ENCODE measurements at places on chromosomes 2 and 18.
A peak's percentile ranks its signal among the peaks of the same experiment; 100 is the strongest.

DNA sequence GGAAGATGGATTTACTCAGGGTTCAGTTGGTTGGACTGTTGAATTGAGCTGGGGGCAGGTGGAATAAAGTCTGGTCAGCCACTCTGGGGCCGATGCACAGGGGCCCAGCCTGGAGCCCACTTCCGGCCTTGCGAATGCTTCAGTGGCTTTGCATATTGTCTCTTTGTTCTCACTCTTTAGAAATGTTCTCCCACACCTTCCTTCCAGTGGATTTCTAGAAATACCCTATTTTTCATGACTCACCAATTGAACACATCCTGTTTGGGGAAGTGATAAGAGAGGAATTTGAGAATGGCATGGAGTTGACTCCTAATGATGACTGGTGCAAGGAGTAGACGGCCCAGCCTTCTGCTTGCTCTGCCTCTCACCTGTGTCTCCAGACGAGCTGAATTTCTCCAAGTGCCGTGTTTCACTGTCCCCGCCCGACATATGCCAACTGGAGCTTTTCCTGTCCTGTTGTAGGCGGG is 28.1 kb downstream of the ASAP2 start:
- DNase-seq: no peak

DNA sequence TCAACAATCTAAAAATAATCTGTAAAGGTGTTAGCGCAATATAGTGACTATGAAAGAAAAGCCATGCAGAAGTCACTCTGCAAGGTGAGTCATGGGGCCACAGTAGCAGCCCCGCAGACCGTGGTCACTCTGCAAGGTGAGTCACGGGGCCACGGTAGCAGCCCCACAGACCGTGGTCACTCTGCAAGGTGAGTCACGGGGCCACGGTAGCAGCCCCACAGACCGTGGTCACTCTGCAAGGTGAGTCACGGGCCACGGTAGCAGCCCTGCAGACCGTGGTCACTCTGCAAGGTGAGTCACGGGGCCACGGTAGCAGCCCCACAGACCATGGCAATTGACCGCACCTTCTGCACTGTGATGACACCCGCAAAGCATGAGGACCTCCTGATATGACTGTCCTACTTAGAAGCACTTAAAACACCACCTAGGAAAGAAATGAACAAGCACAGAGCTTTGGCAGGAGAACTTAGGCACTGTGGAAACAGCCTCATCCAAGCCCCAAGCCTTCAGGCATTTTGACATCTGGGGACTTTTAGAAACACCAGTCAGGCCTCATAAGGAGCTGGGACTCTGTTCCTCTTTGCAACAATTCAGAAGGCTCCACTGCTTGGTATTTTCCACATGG is 70.1 kb downstream of the LDLRAD4 start:
- no peak for DNase-seq

DNA sequence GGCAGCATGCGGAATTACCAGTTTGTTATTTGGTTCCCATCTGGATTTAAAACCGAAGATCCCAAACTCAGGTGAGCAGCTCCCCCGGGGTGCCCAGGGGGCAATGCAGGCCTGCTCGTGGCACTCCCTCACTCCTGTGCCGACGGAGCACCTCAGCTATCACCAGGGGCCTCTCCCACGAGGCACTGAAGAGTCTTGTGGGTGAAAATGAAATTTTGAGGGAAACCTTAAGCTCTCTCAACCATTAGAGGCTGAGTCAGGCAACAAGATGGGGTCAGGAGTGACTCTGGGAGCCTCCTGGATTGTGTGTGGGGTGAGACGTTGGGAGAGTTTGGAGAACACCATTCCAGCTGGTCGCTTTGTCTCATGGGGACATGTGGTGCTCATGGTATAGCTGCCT is 189.0 kb downstream of the PRKCE start:
- DNase-seq: no peak

GRCh38 chr2:25255745-25256487 is 85.8 kb downstream of the DNMT3A start:
- no peak for DNase-seq

DNA sequence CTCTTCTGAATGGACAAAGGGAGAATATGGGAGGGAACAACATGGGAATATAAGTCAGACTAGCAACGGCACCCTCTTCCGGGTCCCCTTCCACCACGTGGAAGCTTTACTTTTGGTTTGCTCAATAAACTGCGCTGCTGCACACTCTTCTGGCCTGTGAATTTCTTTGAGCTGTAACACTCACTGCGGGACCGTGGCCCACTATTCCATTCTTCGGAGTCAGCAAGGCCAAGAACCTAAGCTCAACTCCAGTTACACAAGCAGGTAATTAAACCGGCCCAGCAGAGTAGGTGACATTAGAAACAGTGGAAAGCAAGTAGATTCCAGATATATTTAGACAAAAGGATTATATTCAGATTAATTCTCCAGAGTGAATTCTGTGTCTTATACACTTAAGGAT is 697.4 kb upstream of the NXPH2 start:
- DNase-seq: no peak

- no peak for DNase-seq
These were observed 18.1 kb downstream of the CALCRL start for GRCh38 chr2:187429989-187430388.

GRCh38 chr18:58241026-58241679 is 197.1 kb downstream of the NEDD4L start:
- no peak for DNase-seq

DNA sequence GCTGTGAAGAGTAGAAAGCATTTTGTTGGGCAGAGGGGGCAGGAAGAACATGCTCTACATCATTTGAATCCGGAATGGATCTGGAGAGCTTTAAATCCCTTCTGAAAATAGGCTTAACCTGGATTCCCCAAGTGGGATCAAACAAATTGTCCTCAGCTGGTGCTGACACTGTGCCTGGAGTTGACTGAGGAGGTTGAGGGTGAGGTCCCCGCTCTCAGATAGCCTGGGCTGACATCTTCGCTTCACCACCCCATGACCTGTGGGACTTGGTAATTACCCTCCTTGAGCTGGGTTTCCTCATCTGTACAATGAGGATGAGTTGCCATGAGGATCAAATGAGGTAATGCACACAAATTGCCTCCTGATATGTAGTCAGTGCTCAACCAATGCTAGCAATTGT is 117.8 kb upstream of the SMAD2 start:
- DNase-seq: no peak

GRCh38 chr2:122194546-122194945 is 439.1 kb downstream of the TSN start:
- no peak for DNase-seq

- DNase-seq: no peak
These were observed 51.7 kb downstream of the SNTG2 start for GRCh38 chr2:1002350-1002749.

- DNase-seq: no peak
These were observed 18.3 kb upstream of the CDC42EP3 start for GRCh38 chr2:37689751-37690150.

GRCh38 chr2:106104332-106105062 is 89.6 kb downstream of the UXS1 start:
- peak; percentile 64 for DNase-seq

- DNase-seq: no peak
These were observed 236.4 kb downstream of the HDAC4 start for GRCh38 chr2:239164335-239164871.

- DNase-seq: no peak
These were observed 66.8 kb upstream of the STK39 start for GRCh38 chr2:168314236-168314635.

GRCh38 chr2:28438532-28439063 is 45.9 kb downstream of the FOSL2 start:
- DNase-seq: no peak

DNA sequence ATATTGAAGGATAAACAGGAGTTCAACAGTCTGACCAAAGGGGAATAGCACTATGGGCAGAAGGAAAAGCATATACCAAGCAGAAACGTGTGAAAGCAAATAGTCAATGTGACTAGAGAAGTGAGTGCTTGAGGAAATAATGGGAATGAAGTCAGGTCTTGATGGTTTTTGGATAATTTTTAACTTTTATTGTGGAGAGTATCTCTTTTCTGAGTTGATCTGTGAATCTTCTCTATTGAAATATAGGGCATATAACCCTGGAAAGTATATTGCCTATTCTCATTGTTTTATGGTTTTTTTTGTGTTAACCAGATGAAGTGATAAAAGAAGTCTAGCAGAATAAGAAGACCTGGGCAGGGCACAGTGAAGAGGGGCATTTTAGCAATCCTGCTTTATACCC is 16.4 kb upstream of the FABP1 start:
- DNase-seq: no peak

DNA sequence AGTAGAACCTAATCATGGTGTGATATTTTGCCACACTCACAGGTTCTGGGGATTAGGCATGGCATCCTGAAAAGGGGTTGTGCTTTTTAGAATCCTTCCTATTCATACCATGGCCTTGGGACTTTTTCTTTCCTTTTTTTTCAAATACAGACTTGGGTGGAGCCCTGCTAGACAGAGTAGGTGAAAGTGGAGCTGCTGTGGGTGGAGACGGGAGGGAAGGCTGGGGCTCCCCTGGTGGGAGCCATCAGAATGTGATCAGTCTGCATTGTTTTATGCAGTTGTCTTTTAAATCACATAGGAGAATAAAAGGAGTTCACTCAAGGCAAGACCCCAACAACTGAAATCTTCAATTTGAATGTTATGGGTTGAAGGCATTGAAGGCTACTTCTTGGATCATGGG is 130.2 kb downstream of the VAPA start:
- no peak for DNase-seq

- DNase-seq: no peak
These were observed 829 bp upstream of the KIAA2012 start for GRCh38 chr2:202072226-202072625.

DNA sequence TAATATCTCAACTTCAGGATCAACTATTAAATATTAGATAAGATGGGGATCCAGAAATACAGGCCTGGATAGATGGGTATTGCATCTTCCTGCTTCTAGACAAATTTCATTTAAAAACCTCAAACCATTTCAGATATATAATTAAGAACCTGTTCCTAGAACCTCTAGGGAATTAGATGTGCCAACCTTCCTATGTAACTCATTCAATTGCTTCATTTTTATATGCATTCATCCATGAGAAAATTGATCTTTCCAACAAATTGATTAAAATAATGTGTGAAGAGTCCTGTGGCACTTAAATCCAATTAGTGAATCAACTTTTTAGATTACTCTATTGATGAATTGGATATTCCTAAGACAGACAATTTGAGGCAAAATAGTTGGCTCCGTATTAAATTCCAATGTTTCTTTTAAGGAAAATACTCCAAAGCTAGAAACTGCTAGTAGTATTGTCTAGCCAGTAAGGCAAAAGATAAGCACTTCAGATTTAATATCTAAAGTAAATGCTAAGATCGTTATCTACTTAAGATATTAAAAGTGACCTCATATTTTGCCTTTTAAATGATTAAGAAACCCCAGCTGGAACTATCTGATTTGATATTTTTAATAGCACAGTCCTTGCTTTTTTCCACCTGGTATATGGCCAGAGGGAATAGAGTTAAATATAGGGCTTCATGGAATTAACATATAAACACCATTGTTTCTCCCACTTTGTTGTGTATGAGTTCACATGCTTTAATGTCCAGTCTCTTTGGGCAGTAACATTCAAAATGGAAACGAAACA is 35.8 kb downstream of the DARS1 start:
- no peak for DNase-seq

DNA sequence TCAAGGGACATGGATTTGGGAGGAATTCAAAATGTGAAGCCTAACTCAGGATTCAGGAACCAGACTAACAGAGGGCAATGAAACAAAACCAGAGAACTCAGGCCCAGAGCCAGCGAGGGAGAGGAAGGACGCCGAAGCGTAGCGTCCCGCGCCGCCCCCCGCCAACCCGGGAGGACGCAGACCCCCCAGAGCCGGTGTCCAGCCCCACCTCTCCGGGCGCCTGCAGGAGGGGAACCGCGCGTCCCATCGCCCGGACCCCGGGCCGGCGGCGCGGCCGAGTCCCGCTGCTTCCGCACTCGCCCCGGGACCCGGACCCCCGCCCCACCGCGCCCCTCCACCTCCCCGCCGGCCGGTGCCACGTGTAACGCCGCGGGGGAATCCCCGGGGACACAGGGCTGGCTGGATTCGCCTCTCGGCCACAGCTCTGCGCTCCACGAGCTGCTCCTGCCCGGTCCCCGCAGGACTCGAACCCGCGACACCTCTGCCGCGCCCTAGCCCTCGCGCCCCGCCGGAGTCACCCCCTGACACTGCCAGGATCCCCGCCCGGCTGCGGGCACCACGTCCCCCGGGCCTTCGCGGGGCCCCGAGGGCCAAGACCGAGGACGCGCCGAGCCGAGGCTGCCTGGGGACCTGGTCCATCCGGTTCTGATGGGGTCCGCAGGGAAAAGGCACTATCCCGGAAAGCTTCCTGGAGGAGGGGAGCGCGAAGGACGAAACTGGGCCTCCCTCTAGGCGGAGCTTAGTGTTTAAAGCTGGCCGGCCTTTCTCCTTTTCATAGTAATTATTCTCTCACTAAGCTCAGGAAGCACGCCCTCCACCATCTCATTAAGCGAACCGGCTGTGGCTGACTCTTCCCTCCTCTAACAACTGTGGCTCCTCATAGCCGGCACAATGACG is 40.4 kb upstream of the FAM124B start:
- DNase-seq: no peak

- no peak for DNase-seq
These were observed 42.8 kb upstream of the THUMPD2 start for GRCh38 chr2:39821871-39822270.

- no peak for DNase-seq
These were observed 749.0 kb upstream of the ZEB2 start for GRCh38 chr2:145268931-145269330.

DNA sequence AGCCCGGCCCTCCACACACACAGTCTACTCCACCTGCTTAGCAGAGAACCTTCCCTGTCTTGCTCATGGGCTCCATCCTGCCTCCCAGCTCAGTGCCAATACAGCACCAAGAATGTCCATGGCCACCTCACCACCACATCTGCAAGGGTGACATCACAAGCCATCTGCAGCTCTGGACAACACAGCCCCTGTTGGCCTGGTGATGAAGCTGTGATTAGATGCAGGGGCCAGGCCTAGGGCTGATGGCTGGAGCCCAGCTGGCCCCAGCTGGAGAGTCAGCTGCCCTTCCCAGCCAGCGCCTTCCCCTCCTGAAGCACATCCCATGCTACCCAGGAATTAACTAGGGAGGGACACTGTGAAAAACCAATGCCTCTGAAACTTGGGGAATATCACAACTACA is 91.1 kb downstream of the TTC32 start:
- no peak for DNase-seq

- DNase-seq: no peak
These were observed 29.3 kb downstream of the DYNC2LI1 start for GRCh38 chr2:43803113-43803512.

- no peak for DNase-seq
These were observed 89.6 kb downstream of the SOWAHC start for GRCh38 chr2:109703798-109704197.
